ENCODE measurements at places on chromosomes 7 and 10. TPM values are rescaled to one million over a fixed set of nuclear protein-coding genes. Genes with fewer than 3 reads are reported as not detected.

The CALML3 gene
- not detected for total RNA-seq

GRCh38 chr10:49081547-49082275, 33.6 kb downstream of the VSTM4 start:
- DNase-seq: no peak
- no peak overlapping the region for H3K4me3 ChIP-seq
- H3K36me3 ChIP-seq: no peaks in the 10 kb centered on the region
- H3K4me1 ChIP-seq: no peaks in the 10 kb centered on the region

DNA sequence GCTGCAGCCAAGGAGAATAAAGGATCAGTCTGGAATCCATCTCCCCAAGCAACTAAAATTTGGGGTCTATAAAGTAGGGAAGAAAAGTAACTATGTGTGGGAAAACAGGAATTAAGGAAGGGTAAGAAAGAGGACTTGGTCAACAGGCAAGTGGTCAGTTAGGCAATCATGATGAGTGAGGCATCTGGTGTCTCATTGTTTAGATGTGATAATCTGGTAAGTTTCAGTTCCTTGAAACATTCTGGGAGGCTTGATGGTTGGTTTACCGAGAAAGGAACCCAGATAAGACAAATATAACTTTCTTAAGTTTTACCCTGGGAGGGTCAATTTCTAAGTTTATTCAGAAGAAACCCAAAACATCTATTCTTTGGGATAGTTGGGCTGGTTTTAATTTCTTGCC, 22.3 kb downstream of the HYAL4 start:
- no peaks in the 10 kb centered on the region for H3K36me3 ChIP-seq
- no peak overlapping the region for H3K27ac ChIP-seq
- no peaks in the 10 kb centered on the region for H3K27me3 ChIP-seq
- no peaks in the 10 kb centered on the region for H3K4me1 ChIP-seq
- no peak overlapping the region for H3K4me3 ChIP-seq

DNA sequence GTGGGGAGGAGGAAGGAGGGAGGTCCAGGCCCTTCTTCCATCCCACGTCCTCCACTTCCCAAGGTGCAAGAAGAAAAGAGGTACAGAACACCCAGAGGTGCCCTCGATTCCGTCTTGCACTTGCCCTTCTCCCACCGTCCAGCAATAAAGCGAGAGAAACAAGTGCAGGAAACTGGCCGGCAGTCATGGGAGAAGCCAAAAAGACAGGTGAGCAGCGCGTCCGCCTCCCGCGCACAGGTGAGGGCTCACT, 1.3 kb downstream of the C10orf95 start:
- DNase-seq: no peak
- peaks cover 41% of the 10 kb centered on the region for H3K4me1 ChIP-seq
- H3K4me3 ChIP-seq: peak overlapping the region; percentile 83
- peaks cover 3% of the 10 kb centered on the region for H3K36me3 ChIP-seq
- H3K27ac ChIP-seq: peak overlapping the region; percentile 80

The LZTS2 gene
- total RNA-seq: 9.0 TPM

The CCDC146 gene
- total RNA-seq: 10.5 TPM

GRCh38 chr7:113582471-113582870, 336.3 kb downstream of the PPP1R3A start:
- H3K4me1 ChIP-seq: no peaks in the 10 kb centered on the region
- H3K27ac ChIP-seq: no peak overlapping the region
- DNase-seq: no peak

DNA sequence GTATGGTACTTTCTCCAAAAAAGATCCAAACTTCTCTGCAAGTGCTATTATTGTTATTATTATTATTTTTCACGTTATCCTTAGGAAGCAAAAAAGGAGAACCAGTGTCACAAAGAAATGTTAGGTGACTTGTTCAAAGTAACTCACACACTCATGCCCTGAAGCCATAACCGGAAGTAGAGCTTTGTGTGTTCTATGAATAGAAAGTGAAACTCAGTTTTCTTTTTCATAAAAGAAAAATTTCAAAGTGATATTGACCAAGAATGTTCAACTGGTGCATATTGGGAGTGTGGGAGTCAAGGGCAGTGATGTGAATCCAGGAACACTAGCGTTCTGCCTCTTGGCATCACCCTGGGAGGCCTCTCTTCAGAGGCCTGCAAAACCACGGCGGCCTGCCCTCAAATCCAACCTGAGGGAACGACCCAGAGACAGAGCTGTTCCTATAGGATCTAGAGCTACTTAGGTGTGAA, 106.1 kb downstream of the PRKCQ start:
- peaks cover 74% of the 10 kb centered on the region for H3K36me3 ChIP-seq
- peak; percentile 25 for DNase-seq
- peak overlapping the region; percentile 75 for H3K27ac ChIP-seq
- H3K4me1 ChIP-seq: peaks cover 23% of the 10 kb centered on the region
- peak overlapping the region; percentile 47 for H3K4me3 ChIP-seq

The ITPRID1 gene
- not detected for total RNA-seq

The TRIM50 gene
- total RNA-seq: 0.17 TPM

- no peaks in the 10 kb centered on the region for H3K36me3 ChIP-seq
- H3K27ac ChIP-seq: no peak overlapping the region
- no peaks in the 10 kb centered on the region for H3K4me1 ChIP-seq
These were observed 179.3 kb downstream of the NPSR1 start for GRCh38 chr7:34837316-34837715.
